Stimulated activated CD4-positive, alpha-beta T cell treated with anti-CD3 and anti-CD28 coated beads, Interleukin-4, amount 100 ng/mL, for 48 hours (primary cell): ENCODE measurements at places on chromosomes 2 and 18.

GRCh38 chr2:43159797-43160196 is 66.6 kb downstream of the ZFP36L2 start:
- DNase-seq: no peak

DNA sequence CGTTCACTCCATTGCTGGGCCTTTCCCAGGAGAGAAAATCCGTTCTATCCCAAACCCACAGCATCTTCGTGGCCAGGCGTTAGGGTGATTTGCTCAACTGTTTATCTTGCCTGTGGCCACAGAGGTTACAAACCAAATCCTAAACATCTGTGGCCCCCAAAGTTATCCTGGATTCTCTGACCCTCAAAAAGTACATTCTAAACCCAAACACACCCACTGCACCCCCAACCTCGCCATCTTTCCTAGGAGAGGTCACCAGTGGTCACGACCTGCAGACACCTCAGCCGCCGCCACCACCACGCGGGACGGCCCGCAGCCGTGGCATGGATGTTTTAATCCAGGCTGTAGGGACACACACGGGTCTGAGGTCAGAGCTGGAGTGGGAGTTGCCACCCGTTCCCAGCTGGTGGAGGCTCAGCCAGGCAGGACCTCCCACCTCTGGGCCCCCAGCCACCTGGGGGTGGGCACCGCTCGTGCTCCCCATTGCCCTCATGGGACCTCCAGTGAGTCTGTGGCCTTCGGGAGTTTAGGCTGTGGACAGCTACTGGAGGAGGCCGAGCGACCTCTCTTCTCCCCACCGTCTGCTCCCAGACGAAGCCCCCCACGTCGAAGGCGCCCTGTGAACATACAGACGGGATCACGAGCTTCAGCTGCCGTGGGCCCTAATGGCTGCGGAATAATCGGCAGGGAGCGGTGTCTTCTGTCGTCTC is 72.0 kb downstream of the KCNG2 start:
- no peak for DNase-seq

DNA sequence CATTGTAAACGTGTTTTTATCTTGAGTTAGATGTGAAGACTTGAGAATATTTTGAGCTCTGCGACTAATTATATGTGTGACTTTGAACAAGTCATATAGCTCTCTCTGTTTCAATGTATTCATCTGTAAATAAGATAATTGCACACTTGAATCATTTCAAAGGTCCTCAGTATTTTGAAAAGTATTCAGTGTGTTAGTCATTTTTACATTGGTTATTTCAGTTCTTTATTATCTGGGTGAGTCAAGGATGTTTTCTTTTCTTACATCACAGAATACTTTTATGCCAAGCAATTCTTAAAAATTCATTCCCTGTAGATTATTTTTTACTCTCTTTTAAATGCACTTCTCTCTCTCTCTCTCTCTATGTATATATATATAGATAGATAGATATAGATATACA is 1098.0 kb upstream of the ZEB2 start:
- DNase-seq: no peak

GRCh38 chr2:17863539-17863938 is 14.9 kb upstream of the KCNS3 start:
- no peak for DNase-seq

- DNase-seq: no peak
These were observed 404.4 kb upstream of the SYT4 start for GRCh38 chr18:43681661-43682060.

- no peak for DNase-seq
These were observed 15.8 kb upstream of the SOCS6 start for GRCh38 chr18:70273021-70273420.

DNA sequence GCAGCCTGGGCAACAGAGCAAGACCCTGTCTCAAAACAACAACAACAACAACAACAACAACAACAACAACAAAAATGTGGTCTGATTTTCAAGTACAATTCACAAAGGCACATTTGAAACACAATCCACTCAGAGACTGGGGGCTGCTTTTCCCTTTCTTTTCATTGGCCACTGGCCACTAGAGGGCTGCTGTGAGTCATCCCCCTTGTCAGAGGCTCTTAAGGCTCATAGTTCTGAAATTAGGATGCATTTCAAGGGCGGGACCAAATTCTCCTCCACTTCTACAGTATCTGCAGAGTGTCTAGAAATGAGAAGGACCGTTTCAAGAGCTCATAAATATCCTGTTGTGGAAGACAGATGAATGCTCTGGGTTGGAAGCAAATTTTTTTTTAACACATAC is 285.4 kb downstream of the NRXN1 start:
- DNase-seq: no peak

DNA sequence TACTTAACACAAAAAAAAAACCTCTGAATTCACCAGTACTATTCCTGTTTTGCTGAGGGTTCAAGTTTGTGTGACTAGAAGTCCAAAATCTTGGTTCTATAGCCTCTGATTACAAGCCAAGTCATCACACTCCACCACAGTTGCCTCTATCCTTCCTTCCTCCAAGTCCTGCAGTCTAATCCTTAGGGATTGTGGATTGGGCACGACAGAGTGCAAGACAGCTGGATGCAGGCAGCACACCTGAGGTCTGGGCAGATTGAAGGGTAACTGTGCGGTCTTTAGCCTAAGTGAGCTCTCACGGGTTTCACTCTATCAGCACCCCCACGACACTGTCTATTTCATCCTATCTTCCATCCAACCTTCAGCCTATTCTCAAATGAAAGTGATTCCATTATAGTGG is 299.4 kb upstream of the ID2 start:
- no peak for DNase-seq

DNA sequence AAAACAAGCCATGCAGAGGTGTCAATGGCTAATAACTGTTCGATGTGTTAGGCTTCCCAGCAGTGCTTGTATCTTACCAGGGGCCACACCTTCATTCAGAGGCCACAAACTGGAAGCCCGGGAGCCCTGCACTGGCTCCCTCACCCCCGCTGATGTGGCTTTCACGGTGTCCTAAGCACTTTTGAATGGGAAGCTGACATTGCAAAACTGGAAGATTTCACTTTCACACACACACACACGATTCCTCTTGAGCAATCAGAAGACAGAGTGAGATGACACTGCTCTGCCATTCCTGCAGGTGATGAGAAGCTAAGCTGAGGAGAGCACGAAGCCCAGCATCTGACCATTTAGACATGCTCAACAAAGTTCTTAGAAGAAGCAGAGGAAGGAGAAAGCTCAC is 8.6 kb upstream of the ZNF407 start:
- DNase-seq: no peak

DNA sequence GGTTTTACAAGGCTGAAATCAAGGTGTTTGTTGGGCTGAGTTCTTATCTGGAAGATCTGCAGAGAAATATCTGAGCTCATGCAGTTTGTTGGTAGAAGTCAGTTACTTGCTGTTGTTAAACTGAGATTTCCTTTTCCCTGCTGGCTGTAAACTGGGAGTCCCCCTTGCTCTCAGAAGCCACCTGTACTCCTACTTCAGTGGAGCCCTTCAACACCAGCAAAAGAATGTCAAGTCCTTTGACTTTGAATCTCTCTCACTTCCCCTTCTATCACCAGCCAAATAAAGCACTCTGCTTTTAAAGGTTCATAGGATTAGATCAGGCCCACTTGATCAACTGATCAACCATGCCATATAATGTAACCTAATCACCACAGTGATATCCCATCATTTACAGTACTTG is 252.2 kb upstream of the CDH7 start:
- DNase-seq: no peak

DNA sequence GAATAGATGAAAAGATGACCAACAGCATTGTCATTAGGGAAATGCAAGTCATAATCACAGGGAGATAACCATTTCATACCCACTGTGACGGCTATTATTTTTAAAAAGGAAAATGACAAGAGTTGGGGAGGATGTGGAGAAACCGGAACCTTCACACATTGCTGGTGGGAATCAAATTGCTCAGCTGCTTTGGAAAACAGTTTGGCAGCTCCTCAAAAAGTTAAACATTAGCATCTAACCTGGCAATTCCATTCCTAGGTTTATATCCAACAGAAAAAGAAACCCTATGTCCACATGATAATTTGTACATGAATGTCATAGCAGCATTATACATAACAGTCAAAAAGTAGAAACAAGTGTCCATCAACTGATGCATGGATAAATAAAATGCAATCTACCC is 58.2 kb downstream of the KCNG3 start:
- DNase-seq: no peak

- DNase-seq: no peak
These were observed 105.1 kb downstream of the SLC8A1 start for GRCh38 chr2:40346535-40347354.

GRCh38 chr2:58122540-58122939 is 75.9 kb downstream of the VRK2 start:
- no peak for DNase-seq

GRCh38 chr2:44836174-44836573 is 105.3 kb upstream of the SIX3 start:
- DNase-seq: peak; percentile 67

DNA sequence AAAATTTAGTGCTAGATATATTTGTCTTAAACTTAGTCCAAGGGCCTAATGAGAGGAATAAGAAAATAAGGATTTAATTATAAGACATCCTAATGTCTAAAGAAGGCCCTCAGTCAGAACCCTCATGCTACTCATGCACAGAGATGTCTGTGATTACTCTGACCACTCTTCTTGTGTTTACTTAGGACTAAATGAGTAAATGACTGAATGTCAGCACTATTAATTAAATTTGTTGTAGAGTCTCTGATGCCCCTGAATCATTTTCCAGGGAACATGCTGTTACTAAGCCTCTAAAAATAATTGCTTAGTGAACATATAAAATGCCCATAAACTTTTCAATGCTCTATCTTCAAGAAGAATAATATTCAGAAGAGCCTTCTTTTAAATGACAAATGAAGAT is 32.4 kb downstream of the GULP1 start:
- no peak for DNase-seq

DNA sequence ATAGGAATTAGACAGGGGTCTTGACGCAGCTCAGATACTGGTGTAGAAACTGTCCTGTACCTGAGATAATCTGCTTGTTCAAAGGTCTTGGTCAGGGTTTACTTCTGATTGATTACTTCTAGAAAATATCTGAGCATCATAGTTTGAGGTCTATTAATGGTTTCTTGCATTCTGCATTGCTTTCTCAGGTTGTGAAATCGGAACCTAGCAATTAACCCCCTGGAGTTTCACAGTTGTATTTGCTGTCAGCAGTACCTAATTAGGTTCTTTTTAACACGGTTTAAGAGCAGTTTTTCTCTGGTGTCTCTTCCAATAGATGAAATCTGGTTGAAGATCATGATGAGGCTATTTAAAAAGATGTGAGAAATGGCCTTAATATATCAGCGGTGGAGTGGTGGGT is 428.6 kb upstream of the SYT4 start:
- no peak for DNase-seq

DNA sequence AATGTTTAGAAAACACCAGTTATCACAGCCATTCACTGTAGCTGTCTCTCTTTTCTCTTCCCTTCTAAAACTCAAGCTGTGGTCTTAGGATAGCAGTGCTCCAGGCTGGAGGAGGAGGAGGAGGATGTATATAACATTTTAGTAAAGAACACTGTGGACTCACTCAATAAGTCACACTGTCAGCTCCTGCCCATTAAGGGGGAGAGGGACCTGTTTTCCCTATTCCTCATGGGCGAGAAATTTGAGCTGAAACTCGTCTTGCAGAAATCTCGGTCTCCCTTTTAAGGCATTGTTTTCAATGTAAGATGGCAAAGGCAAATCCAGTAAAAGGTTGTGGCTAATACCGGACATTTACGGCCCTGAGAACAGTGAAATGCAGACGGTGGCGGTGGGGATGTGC is 114.8 kb upstream of the ZNF236 start:
- no peak for DNase-seq

- DNase-seq: no peak
These were observed 412.1 kb upstream of the TRIB2 start for GRCh38 chr2:12304564-12305171.

DNA sequence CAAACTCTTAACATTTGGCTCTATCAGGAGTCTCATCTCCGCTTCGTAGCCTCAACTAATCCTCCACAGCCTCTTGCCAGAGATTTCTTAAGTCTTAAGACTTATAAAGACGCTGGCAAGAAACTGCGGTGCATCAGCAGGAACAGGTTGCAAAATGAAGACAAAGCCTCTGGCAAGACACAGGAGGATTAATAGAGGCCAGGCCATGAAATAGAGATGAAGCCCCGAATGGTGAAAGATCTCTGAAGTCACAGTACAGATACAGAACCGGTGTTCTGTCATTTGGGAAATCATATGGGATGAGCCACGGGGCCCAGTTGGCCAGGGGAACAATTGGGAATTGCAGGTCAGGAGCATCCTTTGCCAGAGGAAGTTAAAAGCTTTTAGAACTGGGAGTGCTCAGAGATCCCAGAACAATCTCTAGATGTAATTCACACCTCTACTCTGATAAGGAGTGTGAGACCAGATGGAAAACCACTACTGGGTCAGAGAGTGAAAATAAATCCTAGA is 190.9 kb upstream of the FOSL2 start:
- DNase-seq: no peak

DNA sequence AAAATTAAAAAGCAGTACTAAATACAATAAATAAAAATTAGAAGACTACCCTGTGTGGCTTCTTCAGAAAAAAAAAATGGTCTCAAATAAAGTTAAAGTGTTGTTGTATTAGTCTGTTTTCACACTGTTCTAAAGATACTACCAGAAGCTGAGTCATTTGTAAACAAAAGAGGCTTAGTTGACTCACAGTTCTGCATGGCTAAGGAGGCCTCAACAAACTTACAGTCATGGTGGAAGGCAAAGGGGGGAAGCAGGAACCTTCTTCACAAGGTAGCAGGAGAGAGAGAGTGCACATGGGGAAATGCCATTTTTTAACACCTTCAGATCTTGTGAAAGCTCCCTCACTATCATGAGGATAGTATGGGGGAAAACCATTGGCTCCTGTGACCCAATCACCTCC is 612.8 kb downstream of the RNF144A start:
- DNase-seq: no peak

DNA sequence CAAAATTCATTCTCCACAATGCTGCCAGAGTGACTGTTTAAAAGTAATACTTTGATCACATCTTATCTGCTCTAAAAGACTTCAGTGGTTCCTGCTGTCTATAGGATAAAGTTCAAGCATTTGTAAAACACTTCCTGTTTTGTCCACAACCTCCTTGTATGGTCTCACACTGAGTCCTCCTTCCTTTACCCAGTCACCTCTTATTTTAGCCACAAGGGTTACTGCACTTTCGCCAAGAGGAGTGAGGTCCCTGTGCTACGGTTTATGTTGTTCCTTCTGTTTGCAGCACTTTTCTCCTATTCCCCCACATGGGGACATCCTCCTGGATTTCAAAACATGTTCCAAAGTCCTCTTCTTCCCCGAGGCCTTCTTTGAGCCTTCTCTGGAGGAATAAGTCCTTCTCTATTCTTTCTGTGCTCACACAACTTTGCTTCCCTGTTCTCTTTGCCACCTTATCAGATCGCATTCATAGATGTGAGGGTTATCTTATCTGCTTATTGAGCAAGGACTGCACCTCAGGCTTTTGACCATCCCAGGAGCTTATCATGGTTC is 112.2 kb upstream of the NABP1 start:
- no peak for DNase-seq

GRCh38 chr2:99756059-99756458 is 266.2 kb upstream of the REV1 start:
- no peak for DNase-seq
